ENCODE measurements at places on chromosomes 2 and 18. TPM values are rescaled to one million over a fixed set of nuclear protein-coding genes. Genes with fewer than 3 reads are reported as not detected.
A peak's percentile ranks its signal among the peaks of the same experiment; 100 is the strongest.

DNA sequence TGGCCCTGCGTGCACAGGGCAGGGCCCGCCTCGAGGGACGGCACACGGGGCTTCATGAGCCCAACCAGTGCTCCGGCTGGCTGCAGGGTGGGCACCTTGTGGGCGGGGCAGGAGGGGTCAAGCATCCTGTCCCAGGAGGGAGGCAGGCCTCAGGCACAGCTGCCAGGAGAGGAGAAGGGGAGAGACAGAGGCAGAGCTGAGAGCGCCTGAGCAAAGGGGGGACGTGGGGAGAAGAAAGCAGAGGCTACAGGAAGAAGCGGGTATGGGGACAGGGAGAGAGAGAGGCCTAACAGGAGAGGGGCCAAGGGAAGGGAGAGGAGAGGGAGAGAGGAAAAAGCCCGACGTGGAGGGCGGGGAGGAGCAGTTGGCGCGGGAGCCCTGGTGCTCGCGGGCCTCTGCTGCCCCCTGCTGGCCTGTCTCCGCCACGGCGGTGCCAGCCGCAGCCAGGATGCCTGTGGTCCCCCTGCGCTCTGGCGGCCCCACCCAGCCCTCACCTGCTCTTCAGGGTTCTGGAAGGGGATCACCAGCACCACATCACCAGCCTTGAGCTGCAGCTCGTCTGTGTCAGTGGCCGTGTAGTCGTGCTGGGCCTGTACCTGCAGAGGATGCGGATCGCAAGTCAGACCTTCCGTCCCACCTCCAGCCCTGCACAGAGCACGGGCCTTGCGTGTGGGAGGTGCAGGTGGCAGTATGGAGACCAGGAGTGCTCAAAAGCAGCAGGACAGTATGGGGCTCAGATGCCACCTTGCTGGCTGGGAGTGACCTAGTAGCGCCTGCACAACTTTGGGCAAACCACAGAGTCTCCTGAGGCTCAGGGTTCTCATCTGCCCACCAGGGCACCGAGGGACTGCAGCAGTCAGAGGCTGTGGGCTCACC, 56.8 kb downstream of the BIN1 start:
- no peak overlapping the region for H3K4me3 ChIP-seq
- no peaks in the 10 kb centered on the region for H3K27me3 ChIP-seq
- no peak overlapping the region for H3K27ac ChIP-seq
- H3K4me1 ChIP-seq, result no peaks in the 10 kb centered on the region

Gene SULT1C4
- 2.1 TPM for total RNA-seq

GRCh38 chr2:86621280-86621943, 2.3 kb downstream of the RNF103 start:
- H3K4me3 ChIP-seq, result no peak overlapping the region
- no peaks in the 10 kb centered on the region for H3K36me3 ChIP-seq
- H3K4me1 ChIP-seq, result no peaks in the 10 kb centered on the region

DNA sequence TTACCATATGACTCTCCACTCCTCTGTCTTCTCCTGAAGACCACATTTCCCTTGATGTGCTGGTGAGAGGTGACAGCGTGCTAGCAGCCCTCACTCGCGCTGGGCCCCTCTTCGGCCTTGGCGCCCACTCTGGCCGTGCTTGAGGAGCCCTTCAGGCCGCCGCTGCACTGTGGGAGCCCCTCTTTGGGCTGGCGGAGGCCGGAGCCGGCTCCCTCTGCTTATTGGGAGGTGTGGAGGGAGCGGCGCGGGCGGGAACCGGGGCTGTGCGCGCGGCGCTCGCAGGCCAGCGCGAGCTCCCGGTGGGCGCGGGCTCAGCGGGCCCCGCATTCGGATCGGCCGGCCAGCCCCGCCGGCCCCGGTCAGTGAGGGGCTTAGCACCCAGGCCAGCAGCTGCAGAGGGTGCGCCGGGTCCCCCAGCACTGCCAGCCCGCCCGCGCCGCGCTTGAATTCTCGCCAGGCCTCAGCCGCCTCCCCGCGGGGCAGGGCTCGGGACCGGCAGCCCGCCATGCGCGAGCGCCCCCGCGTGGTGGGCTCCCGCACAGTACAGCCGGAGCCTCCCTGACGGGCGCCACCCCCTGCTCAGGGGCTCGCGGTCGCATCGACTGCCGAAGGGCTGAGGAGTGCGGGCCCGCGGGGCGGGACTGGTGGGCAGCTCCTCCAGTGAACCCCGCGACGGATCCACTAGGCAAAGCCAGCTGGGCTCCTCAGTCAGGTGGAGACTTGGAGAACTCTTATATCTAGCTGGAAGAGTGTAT, 246.6 kb upstream of the REG3G start:
- no peak for DNase-seq
- no peaks in the 10 kb centered on the region for H3K4me1 ChIP-seq
- H3K4me3 ChIP-seq, result no peak overlapping the region
- no peaks in the 10 kb centered on the region for H3K36me3 ChIP-seq
- no peaks in the 10 kb centered on the region for H3K27me3 ChIP-seq

DNA sequence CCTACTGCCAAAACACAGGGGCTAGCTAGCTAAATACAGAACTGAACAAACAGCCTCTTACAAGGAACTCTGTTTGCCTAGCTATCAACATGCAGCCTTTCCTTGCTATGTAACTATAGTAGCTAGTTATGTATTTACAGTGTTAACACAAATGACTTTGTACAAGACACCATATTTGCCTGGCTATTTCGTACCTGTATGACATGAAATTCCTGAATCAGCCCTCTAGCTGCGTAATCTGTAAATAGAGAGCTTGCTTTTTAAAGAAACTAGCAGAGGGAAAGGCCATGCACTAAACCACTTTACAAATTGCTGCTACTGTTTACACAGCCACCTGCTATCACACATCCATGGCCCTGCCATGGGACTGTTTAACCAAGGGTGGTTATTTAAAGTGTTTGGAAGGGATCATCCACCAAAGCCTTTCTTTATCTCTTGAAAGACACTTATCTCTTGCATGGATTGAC, 248.7 kb downstream of the TFCP2L1 start:
- no peak overlapping the region for H3K27ac ChIP-seq
- peaks cover 26% of the 10 kb centered on the region for H3K27me3 ChIP-seq
- DNase-seq, result peak; percentile 11

- H3K36me3 ChIP-seq, result no peaks in the 10 kb centered on the region
- no peaks in the 10 kb centered on the region for H3K27me3 ChIP-seq
- no peak for DNase-seq
- H3K4me1 ChIP-seq, result peaks cover 3% of the 10 kb centered on the region
- no peak overlapping the region for H3K27ac ChIP-seq
Observed at GRCh38 chr2:105744091-105744908, 412 bp upstream of the NCK2 start.

DNA sequence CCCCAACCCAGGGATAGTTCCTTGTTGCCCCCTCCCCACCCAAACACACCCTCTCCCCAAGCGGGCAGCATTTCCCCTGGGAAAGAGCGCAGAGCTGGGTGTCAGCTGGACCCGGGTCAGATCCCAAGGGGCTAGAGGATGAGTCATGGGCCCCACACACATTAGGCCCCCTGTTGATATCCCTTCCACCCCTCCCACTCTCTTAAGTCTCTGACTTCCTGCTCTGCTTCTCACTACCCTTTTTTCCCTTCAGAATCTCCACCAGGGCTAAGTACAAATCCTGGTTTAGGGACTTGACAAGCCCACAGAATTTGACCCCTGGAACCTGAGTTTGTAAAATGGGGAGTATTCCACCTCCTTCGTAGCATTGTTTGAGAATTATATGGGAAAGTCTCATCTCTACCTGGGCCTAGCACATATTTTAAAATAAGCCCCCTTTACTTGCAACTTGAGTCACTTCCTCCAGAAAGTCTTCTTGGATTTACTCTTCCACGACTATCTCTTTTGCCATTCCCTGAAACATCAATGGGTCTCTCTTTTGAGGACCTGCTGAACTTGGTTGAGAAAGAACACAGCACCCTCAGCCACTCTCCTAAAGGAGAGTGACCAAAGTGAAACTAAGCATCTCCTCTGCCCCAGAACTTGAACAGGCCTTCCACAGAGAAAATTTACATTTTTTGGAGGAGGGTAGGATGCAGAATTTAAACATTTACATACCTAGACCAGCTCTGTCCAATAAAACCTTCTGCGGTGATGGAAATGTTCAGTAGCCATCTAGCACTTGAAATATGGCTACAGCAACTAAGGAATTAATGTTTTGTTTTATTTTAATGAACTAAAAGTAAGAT, 4.7 kb downstream of the RTKN start:
- H3K4me3 ChIP-seq, result no peak overlapping the region
- H3K4me1 ChIP-seq, result peaks cover 14% of the 10 kb centered on the region
- no peak for DNase-seq

GRCh38 chr2:8575038-8575833, 106.6 kb upstream of the ID2 start:
- H3K27me3 ChIP-seq, result peaks cover 1% of the 10 kb centered on the region
- H3K36me3 ChIP-seq, result no peaks in the 10 kb centered on the region
- no peak for DNase-seq
- no peaks in the 10 kb centered on the region for H3K4me1 ChIP-seq
- no peak overlapping the region for H3K27ac ChIP-seq
- H3K4me3 ChIP-seq, result no peak overlapping the region

GRCh38 chr2:241612156-241613016, 24.6 kb downstream of the THAP4 start:
- no peaks in the 10 kb centered on the region for H3K27me3 ChIP-seq
- H3K36me3 ChIP-seq, result no peaks in the 10 kb centered on the region
- no peak overlapping the region for H3K27ac ChIP-seq
- no peaks in the 10 kb centered on the region for H3K4me1 ChIP-seq
- no peak for DNase-seq

- no peaks in the 10 kb centered on the region for H3K27me3 ChIP-seq
- no peak for DNase-seq
- no peaks in the 10 kb centered on the region for H3K4me1 ChIP-seq
- H3K27ac ChIP-seq, result no peak overlapping the region
Observed at GRCh38 chr2:145797692-145798091, 1277.8 kb upstream of the ZEB2 start.

Gene PDE1A
- total RNA-seq, result 0.15 TPM
